NCI-H226 (cell line): ENCODE measurements at places on chromosomes 6 and 20.

DNA sequence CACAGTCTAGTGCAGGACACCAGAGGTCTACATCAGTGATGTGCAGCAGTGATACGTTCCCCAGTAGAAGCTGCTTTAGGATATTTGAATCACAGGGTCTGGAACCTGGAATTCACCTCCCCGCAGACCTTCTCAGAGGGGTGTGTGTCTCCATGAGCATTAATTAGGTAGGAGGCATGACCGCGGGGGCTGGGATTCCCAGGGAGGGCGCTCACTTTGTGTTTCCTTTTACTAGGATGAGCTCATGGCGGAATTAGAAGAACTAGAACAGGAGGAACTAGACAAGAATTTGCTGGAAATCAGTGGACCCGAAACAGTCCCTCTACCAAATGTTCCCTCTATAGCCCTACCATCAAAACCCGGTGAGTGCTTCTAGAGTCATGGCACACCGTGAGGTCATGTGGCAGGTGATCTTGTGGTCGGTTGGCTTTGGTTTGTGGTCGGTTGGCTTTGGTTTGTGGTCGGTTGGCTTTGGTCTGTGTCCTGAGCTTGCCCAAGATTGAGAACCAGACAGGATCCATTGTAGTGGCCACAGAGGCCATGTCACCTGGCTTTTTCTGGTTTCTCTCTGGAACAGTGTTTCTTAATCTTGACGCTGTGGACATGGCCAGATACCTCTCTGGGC lies 40.8 kb downstream of the CHMP4B start:
- DNase-seq = no peak

GRCh38 chr6:87670707-87671106 lies 31.3 kb downstream of the AKIRIN2 start:
- no peak for DNase-seq

GRCh38 chr20:48571949-48572847 lies 255.6 kb downstream of the PREX1 start:
- DNase-seq = no peak

DNA sequence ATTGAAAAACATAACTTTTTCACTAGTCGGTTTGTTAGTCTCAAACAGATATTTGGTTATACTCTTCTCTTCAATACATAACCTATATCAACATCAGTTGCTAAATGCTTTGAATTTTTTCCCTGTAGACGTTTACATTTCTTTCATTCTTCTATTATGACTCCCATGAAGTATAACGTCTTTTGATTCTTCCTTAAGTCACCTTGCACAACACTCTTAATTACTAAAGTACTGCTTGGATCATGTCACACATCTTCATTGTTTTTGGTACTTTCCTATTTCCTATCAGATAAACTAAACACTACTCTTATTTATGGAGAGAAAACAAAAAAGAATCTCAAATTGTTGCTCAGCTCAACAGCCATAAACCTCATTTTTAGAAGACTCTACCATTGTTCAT lies 23.0 kb upstream of the BMP5 start:
- DNase-seq = peak; percentile 62

DNA sequence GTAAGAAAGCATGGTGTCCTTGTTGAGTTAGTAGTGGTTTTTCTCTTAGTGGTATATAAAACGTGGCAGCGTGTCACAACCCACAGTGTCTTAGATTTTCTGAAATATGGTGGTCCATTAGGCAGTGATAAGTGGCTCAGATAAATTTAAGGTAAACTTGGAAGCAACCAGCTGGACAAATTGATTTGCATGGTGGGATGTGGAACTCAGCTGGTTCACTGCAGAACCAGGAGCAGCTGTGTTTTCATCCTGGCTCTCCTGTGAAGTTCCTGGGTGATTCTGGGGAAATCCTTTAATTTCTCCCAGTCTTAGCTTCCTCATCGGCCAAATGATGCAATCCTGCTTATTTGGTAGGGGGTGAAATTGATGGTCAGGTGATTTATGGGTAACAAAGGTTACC lies 32.9 kb upstream of the EEF1E1 start:
- no peak for DNase-seq

DNA sequence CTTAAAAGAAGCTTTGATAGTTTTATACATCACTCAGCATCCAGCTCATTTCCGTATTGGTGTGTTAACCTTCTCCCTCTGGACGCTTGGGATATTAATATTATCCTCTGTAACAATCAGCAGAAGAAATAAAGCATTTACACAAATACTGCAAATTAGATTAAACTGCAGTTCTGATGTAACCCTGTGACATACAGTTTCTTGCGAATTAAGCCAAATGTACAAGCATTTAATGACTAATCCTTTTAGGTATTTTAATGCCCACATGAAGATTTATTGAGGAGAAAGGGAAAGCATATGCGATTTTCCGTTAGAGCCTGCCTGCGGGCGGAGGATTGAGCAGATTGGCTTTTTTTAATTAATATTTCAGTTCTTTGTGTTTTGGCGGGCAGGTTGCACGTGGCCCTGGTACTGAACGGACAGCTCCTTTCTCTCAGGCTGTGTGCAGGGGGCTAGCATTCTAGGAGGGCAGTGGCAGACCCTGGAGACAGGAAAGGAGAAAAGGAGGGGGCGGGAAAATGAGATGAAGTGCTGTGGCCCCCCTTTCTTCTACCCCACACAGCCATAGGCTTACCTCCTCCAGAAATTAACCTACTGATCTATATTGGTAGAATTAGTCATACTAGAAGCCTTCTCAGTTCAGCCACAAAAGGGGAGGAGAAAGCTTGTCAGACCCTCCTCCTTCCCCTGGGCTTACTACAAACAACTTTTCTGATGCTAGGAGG lies 14.1 kb upstream of the TFAP2D start:
- DNase-seq = no peak

- DNase-seq = no peak
These were observed 331.4 kb upstream of the QKI start for GRCh38 chr6:163083141-163083540.

DNA sequence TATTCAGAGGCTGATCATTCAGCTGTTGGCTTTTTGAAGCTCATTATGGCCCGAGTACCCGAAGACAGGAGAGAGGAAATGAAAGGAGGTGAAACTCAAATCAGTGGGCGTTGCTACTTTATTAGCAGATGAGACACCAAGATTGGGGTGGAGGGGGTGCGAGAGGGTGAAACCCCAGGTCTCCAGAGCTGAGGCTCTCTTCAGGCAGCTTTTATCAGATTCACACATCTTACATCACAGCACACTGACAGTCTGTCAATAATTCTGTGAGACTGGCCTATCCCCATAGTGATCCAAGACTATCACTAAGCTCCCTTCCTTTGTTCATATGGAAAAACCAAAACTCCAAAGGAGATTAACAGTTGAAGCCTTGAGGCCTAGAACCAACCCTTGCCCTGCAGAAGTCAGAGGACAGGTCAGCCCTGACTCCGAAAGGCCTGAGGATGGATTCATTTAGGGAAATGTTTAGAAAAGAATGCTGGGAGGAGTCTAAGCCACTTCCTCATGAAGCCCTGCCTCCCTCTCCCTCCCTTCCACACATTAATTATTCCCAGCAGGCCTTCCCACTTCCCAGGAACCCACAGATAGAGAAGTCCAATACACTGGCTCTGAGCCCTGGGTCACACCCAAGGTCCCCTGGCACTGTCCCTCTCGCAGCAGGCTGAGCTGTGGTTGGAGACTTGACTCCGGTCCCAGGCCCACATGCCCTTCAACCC lies 23.2 kb downstream of the TRERF1 start:
- DNase-seq = no peak

DNA sequence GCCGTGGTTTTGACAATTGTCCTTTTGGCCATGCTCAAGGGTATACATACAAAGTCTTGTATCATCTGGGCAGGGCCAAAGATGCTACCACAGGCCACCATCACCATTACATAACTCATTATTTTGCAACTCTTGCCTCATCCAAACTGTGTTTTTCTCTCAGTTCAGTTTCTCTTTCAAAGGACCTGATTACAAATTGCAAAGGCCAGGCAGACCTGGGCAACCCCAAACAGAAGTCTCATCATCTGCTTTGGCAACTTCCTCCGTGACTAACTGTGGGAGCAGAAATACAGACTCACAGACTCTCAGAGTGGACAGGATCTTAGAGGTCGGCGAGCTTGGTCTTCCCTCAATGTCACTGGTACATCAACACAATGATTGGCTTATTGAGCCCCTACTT lies 117.8 kb upstream of the NEDD9 start:
- peak; percentile 11 for DNase-seq

GRCh38 chr6:139430899-139431601 lies 56.6 kb upstream of the CITED2 start:
- no peak for DNase-seq

- no peak for DNase-seq
These were observed 932.0 kb downstream of the C6orf118 start for GRCh38 chr6:164377348-164377918.

DNA sequence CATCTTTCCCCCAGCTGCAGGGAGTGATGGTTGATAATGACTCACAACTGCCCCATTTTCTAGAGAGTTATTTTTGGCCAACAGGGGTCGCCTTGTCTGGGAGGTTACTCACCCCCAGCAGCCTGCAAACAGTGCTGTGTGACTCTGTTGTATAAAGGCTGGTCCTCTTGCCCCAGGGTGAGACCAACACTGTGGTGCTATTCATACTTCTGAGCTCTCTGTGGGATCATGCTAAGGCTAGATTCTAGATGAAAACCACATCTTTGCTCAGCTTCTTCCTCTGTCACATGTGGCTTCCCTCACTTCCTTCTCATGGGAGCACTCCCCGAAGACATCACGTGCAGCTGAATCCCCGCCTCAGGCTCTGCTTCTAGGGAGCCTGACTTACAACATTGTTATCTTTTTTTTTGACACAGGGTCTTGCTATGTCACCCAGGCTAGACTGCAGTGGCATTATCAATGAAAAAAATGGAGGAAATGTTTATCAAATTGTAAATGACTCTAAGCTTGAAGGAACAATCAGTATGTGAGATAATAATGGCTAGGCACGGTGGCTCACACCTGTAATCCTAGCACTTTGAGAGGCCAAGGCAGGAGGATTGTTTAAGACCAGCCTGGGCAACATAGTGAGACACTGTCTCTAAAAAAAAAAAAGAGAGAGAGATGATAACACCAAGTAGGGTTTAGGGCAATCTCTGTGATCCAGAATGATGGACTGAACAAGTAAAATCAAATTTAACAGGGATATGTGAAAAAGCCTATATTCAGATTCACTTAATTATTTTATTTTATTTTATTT lies 55.7 kb upstream of the SLC23A2 start:
- no peak for DNase-seq

- peak; percentile 13 for DNase-seq
These were observed 1633.9 kb downstream of the GRIK2 start for GRCh38 chr6:103027271-103027931.
